ENCODE measurements at places on chromosomes 12 and 14.

DNA sequence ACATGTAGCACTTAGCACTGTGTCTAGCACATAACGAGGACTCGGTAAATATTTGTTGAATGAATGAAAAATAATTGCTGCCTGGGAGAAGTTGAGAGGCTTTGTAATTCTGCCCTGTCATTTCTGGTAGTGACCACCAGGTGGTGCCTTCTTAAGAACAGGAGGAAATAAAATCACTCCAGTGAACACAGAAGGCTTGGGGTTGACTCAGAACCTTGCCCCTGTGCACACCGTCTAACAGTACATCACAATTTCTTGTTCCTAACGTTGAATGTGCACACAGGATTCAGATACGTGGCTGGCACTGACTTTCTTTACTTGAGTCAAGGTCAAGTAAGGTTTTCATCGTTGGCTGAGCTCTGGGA lies 91.8 kb downstream of the RGS6 start:
- H3K27me3 ChIP-seq: peaks cover 4% of the 10 kb centered on the region
- no peaks in the 10 kb centered on the region for H3K4me1 ChIP-seq
- no peaks in the 10 kb centered on the region for H3K36me3 ChIP-seq
- DNase-seq: peak; percentile 25
- H3K27ac ChIP-seq: no peak overlapping the region

DNA sequence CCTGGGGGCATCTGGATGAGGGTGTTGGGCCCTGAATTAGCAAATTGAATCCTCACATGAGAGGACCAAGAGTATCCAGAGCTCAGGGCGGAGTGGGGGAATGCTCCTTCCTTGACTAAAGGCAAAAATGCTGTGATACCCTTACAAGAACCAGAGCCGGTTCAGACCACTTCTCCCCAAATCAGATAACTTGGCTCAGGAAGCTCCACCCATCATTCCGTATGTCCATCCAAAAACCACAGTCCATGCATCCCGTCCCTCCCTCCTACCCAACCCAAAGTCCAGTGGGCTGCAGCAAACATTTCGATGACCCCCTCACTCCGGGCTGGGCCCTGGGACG lies 22.4 kb downstream of the DIO3 start:
- H3K27me3 ChIP-seq: no peaks in the 10 kb centered on the region
- no peak for DNase-seq
- no peak overlapping the region for H3K4me3 ChIP-seq
- H3K27ac ChIP-seq: no peak overlapping the region
- no peaks in the 10 kb centered on the region for H3K36me3 ChIP-seq
- H3K4me1 ChIP-seq: no peaks in the 10 kb centered on the region

- H3K36me3 ChIP-seq: no peaks in the 10 kb centered on the region
- H3K27me3 ChIP-seq: no peaks in the 10 kb centered on the region
- no peak overlapping the region for H3K27ac ChIP-seq
- DNase-seq: no peak
- no peak overlapping the region for H3K4me3 ChIP-seq
These were observed 29.6 kb downstream of the MAP3K9 start for GRCh38 chr14:70779667-70780066.

DNA sequence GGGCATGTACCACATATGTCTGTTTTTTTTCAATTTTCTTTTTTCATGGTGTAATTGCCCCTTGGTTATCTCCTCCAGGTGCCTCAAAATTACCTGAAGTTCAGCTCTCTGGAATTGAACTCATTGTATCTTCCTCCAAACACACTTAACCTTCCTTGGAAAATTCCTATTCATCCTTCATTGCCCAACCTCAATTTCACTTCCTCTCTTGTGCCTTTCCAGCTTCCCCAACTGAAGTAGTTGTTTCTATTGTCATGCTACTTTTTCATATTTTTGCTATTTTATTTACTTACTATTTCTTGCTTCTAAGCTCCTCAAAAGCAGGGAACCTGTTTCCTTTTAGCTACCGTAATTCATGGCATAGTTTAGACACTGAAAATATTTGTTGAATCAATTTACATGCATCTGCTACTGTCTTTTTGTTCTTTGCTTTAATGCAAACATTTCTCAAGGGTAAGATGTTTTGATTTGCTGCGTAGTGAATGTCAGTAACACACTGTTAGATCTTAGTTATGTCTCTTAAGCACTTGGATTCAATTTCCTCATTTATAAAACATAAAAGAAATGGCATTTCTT lies 37.0 kb upstream of the STXBP6 start:
- H3K4me3 ChIP-seq: no peak overlapping the region
- no peaks in the 10 kb centered on the region for H3K27me3 ChIP-seq
- H3K4me1 ChIP-seq: no peaks in the 10 kb centered on the region
- no peak overlapping the region for H3K27ac ChIP-seq

GRCh38 chr12:32780071-32780470 lies 24.4 kb upstream of the YARS2 start:
- H3K27me3 ChIP-seq: no peaks in the 10 kb centered on the region
- no peak overlapping the region for H3K27ac ChIP-seq
- no peak overlapping the region for H3K4me3 ChIP-seq
- no peaks in the 10 kb centered on the region for H3K4me1 ChIP-seq
- no peak for DNase-seq

All from adrenal gland (tissue), 19 donors.